ENCODE measurements at places on chromosomes 4 and X.

- no peak for DNase-seq
These were observed 26.7 kb downstream of the MANBA start for GRCh38 chr4:102734116-102734515.

DNA sequence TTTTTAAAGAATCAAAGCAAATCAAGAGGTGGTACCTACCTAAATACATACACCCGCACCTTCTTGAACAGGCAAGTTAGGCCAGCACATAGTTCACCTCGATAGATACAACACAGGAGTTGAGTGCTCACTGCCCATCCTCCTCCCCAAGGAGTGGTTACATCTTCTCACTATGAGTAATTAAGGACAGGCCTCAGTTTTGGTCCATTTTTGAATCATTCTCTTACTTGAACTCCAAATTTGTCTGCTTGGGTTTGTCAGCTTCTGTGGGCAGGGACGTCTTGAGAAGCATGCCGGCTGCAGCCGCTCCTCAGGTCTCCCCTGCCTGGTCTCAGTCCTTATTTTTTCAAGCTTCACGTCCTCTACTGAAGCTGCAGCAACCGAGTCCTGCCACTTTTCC, 190.6 kb upstream of the RBPJ start:
- no peak for DNase-seq

GRCh38 chr4:57442831-57443291, 332.7 kb upstream of the IGFBP7 start:
- peak; percentile 52 for DNase-seq

DNA sequence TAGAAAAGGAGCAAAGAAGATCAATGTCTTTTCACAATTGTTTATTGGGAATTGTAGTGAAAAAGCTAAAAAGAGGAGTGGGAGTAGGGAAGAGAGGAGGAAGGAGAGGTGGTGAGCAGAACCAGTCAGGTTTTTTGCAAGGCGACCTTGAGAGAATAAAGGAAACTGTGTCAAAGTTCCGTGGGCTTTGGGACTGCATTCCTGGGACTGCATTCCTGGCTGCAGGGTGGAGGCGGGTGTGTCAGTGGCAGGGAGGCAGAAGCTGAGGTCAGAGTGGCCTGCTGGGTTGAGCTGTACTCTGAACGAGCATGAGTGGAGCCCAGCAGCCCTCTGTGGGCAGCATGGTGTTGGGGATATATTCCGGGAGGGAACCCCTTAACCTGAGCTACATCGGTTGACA, 66.8 kb upstream of the UCP1 start:
- peak; percentile 63 for DNase-seq

GRCh38 chrX:727738-728621, 97.4 kb downstream of the SHOX start:
- peak; percentile 4 for DNase-seq

- DNase-seq: peak; percentile 90
These were observed 6.7 kb downstream of the SLC7A11 start for GRCh38 chr4:138235419-138235952.

DNA sequence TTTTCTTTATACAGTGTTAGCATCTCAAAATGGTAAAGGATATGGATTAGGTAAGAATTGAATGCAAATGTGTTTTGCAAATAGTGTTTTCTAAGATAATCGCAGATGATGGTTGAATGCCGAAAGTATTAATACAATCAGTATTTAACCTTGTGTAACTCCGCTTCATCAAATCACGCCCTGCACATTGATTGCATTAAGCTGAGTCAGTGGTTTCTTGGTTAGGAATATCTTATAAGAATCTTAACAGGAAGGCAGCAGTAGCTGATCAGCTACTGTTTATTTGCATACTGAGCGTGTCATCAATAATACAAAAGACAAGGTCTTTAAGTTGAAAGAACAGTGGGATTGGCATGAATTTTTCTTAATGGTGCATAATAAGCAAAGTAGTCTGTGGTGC, 545.4 kb downstream of the RPA4 start:
- DNase-seq: no peak

DNA sequence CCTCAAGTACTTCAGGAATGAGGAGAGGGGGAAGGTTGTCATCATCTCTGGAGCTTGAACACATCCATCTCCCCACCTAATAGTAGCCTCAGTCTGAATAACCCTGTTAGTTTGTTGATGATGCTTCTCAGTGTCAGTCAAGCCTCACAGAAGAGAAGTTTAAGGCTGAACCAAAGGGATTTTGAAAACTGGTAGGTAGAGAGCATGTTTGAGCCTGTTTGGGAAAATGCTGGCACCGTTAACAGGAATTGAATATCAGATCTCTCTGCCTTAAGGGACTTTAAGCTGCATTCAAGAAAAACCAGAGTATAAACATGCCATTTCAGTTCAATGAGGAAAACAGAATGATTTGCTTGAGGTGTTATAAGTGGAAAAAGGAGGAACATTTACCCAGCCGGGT, 73.1 kb downstream of the MAPK10 start:
- DNase-seq: no peak

DNA sequence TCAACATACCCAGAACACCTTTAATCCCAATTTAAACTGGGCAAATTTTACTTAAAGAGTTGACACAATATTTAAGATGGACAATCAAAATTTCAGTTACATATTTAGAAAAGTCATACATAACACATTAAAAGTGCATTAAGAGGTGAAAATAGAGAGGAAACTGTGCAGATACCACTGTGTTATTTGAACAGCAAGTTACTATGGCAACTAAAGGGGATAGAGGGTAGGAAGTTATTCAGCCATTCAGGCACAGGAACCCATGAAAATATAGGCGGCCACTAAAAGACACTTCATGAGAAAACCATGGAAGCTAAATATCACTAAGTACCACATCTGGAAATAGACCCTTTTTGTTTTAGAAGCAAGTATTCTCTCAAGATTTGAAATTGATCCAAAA, 75.1 kb downstream of the PDGFC start:
- DNase-seq: no peak

DNA sequence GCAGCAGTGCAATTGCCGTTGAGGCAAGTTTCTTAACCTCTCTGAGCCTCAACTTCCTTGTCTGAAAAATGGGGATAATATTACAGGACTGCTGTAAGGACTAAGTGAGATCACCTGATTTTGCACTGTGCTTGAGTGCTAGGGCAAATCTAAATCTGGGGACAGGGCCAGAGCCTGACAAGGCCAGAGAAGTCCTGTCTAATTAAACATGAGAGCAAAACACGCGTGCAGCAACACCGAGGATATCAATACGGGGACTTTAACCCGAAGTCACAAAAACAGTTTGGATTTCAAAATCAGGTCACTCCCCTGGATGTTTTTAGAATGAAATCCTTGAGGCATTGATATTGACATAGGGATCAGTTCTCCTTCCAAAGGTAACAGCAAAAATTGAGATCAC, 5.7 kb upstream of the GJB1 start:
- no peak for DNase-seq

DNA sequence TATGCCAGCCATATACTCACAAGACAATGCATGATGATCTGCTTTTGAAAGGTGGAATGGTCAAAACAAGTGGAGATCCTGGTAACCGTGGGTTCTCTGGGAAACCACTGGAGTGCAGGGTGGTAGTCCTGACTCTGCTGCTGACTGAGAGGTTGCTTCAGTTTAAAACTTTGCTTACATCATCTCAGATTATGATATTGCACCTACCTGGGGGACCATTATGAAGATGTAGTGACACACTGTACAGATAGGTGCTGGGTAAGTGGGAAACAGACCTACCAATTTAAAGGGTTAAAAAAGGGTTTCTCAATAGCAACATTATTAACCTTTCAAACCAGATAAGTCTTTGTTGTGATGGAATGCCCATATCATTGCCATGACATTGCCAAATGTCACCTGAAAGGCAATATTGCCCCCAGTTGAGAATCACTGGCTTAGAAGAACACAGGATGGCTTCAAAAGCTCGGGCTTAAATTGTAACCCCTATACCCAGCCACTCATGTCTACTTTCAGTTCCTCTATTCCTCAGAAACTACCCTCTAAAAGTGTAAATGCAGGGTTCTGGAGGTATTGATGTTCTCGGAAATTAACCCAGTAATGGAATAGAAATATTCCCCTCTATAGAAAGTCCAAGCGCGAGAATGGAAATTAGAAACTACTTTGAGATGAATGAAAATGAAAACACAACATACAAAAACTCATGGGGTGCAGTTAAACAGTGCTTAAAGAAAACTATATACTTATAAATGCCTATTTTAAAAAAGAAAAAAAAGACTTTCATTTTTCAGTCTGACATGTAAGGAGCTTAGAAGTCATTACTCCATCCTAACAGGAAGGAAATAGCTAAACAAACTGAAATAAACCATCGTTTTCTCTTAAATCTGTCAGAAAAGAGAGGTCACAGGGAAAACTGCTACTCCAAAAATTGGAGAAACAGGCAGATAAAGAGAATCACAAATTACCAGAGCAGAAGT, 65.8 kb downstream of the ARHGEF6 start:
- no peak for DNase-seq

GRCh38 chr4:74947798-74948197, 14.9 kb downstream of the PARM1 start:
- no peak for DNase-seq

DNA sequence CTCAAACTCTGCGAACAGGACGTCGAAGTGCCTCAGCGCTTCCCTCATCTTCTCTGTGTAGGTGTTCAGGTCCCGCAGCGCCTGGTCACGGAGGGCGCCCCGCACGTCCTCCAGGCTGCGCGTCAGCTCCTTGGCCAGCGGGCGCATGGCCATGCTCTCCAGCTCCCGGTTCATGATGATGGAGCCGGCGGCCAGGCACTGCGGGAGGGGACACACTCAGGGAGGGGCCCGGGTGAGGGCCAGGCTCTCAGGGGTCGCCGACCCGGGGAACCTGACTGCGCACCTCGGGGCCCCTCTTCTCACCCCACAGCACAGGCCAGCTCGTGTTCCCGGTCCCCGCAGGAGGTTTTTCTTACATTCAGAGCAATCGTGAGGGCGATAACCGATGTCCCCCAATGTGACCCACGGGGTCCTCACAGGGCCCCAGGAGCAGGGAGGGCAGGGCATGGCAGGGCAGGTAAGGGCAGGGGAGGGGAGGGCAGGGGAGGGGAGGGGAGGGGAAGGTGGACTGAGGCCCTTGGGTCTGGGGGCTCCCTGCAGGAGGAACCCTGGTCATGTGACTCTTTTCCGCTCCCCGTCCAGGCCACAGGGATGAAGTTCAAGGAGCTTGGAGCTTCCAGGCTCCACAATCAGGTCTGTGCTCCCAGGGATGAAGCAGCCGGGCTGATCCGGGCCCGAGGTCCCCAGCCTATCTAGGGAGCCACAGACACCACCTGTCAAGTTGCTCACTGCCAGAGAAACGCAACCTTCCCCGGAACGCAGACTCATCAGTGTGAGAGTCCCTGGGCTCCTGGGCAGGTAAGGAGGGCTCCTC, 77.8 kb upstream of the MXD4 start:
- DNase-seq: no peak

DNA sequence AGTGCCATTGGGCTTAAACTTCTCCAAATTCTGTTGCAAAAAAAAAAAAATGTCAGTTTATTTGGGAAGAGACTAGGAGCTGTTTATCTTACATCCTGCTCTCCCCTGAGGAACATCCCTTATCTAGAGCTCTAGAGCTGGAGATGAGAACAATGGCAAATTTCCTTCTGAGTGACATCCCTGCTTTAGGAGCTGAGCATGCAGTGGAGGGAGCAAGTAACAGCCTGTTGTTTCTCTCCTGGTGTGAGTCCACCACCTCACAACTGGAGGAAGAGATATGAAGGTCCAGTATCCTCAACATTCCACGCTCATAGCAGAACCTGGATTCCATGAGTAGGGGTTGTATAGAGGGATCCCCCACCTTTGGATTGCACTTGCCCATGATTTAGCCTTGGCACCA, 676.4 kb downstream of the PCDH18 start:
- no peak for DNase-seq

DNA sequence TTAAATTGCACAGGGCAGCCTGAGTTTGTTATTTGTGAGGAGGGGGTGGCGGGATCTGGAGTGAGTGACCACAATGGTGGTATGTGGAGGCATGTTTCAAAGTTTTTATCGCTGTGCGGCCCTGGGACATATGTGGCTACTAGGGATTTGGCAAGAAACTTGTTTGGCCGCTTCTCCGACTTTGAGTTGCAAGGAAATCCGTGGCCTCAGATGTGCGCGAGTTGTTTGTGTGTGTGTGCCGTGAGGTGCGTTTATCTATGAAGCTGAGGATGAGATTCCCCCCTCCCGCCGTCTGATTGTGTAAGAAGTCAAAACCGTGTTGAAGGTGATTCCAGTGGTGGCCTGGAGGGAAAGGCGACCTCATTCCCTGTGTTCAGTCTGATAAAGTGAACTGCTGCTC, 1.4 kb downstream of the JADE3 start:
- peak; percentile 48 for DNase-seq

Measured in GM23248 (cell line).